ENCODE measurements at places on chromosomes 1 and 21.

DNA sequence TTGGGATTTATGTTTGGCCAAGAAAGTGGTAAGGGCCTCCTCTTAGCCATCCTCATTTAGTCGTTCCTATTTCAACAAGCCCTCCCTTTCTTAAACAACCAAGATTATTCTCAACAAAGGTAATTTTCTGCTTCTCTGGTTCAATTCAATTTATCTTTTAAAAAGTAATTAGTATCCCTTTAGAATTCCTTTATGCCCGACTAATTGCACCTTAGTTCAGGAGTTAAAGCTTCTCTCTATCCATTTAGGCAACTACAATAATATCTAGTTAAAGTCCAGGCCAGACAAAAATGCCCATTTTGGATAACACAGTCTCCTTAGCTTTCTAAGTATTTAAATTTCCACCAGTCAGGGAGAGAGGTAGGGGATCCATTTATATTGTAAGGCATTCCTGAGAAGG is 136.7 kb upstream of the MAGI3 start:
- DNase-seq, result no peak

- DNase-seq, result no peak
Measured at GRCh38 chr1:193568512-193568911, 382.1 kb upstream of the B3GALT2 start.

GRCh38 chr1:96882096-96882495 is 160.5 kb downstream of the PTBP2 start:
- no peak for DNase-seq

DNA sequence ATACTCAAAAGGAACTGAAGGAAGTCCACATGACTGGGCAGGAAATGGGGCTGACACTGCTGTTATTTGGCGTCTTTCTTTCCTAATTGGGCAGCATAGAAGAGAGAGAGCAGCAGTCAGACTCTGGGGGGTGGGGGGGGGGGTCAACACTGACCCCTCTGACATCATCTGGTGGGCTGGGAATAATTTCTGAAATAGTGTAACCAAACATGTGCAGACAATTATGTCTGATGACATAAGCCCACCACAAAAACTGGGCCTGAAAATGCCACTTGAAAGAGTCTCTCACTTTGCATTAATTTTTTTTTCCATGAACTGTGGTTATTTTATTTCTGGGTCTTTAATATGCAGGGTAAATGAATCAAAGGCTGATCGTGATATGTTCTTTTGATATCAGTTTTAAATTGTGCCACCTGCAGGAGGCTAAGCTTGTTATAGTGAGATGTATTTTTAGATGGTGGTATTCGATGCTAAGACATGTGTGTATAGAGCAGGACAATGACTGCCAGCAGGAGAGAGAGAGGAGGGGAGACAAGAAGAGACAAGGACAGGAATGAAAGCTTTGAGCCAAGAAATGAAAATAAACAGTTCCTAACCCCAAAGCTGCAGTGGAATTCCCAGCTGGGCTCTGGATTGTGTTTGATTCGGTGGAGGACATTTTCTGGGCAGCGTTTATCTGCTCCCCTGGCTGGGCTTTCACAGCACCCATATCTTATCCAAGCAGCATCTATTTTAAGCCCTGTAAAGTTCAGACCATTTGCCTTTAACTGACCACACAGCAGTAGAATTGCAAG is 264.7 kb downstream of the PBX1 start:
- DNase-seq, result no peak

GRCh38 chr1:161981126-161981525 is 42.5 kb downstream of the OLFML2B start:
- DNase-seq, result no peak

DNA sequence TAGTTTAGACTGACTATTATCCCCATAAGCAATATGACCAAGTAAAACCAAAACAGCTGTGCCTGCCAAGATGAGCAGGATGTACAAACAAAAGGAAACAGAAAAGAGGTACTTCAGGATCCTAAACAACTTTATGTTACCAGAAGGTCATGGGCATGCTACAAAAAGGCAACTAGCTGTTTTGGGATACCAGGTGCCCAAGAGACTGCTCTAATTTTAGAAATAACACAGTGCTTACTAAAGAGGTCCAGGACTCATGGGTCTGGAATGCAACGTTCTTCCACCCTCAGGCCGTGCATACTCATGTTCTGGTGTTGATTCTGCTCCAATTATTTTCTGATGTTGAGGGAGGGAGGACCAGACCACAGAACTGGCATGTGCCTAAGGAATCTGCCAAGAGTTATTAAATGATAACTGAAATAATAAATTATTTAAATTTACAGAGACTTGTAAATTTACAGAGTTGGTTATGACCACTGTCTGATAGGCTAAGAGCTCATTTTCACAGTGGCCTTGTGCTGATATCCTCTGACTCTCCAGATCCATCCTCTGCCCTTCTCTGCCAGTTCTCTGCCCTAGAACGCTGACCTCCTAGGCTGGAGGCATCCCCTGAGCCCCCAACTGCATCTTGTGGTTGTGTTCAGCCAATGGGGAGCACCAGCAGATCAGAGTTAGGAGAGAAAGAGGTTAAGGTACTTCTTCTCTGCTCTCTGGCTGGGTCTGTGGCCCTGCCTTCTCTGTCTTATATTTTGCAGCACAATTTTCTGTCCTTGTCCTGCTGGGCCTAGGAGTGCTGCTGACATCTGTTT is 37.7 kb upstream of the BCL10 start:
- DNase-seq, result no peak

- DNase-seq, result no peak
Measured at GRCh38 chr1:219544163-219544846, 68.6 kb downstream of the ZC3H11B start.

GRCh38 chr1:22889213-22889827 is 83.3 kb downstream of the LACTBL1 start:
- DNase-seq, result no peak

DNA sequence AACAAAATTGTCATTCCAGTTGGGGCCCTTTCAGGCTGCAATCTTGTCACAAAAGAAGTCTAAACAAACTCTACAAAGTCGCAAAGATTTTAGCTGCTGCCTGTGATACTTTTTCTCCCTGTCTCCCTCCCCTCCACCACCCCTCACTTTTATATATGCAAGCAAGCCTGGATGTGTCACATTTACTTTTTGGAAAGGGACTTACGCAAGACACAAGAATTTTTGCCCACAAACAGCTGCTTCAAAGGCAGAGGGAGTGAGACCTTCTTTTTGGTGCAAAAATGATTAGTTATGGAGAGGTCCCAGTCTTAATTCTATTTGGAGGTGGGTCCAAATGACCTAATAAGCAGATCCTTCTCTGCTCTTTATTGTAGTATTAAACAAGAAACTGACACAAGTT is 22.9 kb upstream of the RALGPS2 start:
- DNase-seq, result no peak

GRCh38 chr1:200415789-200416593 is 6.2 kb upstream of the ZNF281 start:
- no peak for DNase-seq

DNA sequence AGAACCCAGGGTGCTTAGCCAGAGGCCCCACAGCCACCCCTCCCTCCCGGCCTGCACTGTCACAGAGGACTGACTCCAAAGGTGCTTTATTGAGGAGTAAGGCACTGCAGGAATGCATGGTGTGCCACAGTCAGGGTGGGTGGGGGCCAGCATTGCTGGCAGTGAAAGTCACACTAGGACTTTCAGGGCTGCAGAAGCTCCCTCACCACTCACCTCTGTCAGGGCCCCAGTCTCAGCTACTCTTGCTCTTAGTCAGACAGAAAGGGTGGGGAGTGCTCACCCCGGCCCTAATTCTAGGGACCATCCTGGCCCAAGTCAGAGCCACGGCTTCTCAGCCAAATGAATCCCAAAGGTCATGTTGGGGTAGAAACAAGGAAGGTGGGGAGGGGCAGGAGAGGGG is 19.4 kb downstream of the KNCN start:
- no peak for DNase-seq

DNA sequence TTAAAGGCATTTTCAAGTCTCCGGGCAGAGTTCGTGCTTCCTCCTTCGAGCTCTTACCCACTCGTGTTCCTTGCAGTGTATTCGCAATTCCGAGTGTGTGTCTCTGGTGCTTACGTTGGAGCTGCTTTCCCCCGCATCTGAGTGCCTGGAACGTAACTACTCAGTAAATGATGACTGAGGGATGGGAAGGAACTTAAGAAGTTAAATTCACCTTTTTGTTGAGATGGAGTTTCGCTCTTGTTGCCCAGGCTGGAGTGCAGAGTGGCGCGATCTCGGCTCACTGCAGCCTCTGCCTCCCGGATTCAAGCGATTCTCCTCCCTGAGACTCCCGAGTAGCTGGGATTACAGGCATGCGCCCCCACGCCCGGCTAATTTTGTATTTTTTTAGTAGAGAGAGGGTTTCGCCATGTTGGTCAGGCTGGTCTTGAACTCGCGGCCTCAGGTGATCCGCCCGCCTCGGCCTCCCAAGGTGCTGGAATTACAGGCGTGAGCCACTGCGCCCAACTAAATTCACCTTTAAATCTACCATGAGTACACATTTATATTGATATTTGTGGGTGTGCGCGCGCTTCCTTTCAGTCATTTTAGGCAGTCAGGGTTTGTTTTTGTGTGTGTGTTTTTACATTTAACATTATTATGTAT is 837 bp downstream of the NDUFS5 start:
- DNase-seq, result no peak

DNA sequence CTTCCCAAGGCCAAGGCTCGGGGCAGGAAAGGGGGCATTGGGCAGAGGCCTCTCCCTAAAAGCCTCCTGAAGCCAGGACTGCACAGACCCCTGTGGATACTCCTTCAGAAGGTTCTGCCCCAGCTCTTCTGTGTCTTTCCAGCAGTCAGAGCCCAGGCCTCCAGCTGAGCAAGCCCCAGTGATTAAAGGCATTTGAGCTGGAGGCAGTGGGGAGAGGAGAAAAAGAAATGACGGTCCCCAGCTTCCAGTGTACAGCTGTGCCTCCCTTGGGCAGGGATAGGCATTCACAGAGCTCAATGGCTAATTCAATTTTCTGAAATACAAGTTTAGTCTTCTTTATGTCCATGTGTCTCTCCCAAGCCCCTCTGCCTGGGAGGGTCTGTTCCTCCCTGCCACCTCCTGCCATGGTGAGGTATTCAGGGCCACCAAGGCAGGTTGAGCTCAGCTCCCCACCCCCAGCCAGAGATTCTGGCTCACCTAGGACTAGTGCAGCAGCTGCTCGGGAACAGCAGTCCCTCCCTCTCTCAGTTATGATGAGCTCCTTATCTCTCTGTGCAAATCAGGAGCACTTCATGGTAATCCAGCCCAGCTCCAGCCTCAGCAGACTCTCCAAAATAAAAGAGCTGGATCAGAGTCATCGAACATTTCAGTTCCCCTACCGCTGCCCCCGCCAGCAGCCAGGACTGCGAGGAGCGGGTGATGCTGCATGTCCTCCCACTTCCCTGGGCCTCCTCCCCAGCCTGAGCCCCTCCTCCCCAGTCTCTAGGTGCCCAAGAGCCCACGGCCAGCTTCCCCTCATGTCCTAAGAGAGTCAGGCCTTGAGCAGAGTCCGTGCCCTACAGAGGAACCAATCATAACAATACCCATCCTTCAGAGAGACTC is 208.4 kb upstream of the ZC3H12A start:
- DNase-seq, result no peak

GRCh38 chr1:74697832-74698231 is 24.2 kb upstream of the ERICH3 start:
- DNase-seq, result no peak

- no peak for DNase-seq
Measured at GRCh38 chr1:28646040-28646439, 2.4 kb upstream of the RNU11 start.

- no peak for DNase-seq
Measured at GRCh38 chr1:21933397-21934248, 3.5 kb downstream of the HSPG2 start.

DNA sequence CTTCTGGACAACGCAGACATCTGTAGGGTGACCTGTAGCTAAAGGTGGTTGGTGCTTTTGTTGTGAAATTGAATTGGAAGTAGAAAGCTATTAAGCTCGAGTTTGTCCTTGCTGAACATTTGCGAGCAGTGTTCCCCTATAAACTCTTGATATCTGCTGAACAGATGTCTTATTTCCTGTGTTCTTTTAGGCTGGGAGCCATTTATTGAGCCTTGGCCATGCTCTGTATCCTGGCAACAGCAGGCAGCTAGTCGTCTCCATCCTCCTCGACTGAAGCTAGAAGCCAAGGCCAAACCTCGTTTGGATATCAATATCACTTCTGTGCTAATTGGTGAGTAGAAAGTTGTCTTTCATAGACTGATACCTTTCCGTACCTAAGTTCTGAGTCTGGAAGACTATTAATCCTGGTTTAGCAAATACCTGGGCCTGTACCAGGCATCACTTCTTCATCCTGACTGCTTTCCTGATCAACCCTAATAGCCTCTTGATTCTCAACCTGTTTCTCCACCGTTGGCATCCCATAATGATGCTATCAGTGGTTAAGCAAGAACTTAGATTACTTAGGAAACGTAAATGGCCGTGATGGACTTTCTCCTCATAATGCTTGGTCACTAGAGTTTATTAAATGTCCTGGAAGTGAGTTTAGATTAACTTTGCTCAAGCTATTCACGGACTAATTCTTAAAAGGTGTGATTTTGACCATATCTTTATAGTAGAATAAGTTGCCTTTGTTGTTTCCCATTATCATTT is 103.4 kb downstream of the VPS13D start:
- DNase-seq, result no peak

DNA sequence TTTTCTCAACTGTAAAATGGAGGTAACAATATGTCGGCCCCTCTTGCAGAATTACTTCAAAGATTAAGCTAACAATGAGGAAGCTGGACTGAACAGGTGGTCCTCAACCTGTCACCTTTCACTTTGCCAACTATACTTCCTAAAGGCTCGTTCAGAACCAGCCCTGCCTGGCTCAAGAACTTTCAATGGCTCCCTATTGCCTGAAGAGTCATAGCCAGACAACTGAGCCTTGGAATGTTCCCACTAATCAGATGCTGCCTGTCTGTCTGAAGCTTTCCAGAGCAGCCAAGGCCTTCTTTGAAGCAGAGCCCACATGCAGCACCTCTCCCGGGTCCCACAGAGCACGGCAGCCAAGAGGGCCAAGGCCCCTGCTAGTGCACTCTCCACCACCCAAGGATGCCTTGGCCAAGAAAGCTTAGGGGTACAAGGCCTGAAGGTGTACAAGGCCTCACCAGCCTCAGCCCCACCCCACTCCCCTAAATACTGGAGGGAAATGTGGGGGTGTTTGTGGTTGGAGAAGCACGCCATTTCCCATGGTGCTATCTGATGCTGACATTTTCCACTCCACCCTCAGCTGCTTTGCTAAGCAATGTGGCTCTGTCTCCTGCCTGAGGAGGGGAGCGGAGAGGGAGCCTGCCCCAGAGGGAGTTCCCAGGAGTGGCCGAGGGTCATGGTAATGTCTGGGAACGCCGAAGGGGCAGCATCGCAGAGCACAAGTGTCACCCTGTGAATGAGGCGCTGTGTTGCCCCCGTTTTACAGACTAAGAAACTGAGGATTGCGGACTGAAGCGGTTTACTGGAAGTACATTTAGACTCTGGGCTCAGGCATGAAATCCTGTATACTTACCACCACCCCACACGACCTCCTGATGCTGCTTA is 8.2 kb upstream of the LAPTM5 start:
- DNase-seq, result no peak

- DNase-seq, result no peak
Measured at GRCh38 chr1:65084066-65084465, 63.9 kb upstream of the AK4 start.

Measured in central memory CD4-positive, alpha-beta T cell (primary cell).